Cerebellar nuclear complex (tissue), 1 donor: ENCODE measurements at places on chromosomes 1 and 21.

GRCh38 chr1:178739285-178740045, 14.4 kb downstream of the RALGPS2 start:
- DNase-seq: no peak

- no peak for DNase-seq
Measured at GRCh38 chr1:160618763-160619274, 28.0 kb downstream of the SLAMF1 start.

GRCh38 chr1:11925938-11926292, 312 bp downstream of the KIAA2013 start:
- no peak for DNase-seq

GRCh38 chr1:202644219-202645096, 65.8 kb downstream of the SYT2 start:
- no peak for DNase-seq

DNA sequence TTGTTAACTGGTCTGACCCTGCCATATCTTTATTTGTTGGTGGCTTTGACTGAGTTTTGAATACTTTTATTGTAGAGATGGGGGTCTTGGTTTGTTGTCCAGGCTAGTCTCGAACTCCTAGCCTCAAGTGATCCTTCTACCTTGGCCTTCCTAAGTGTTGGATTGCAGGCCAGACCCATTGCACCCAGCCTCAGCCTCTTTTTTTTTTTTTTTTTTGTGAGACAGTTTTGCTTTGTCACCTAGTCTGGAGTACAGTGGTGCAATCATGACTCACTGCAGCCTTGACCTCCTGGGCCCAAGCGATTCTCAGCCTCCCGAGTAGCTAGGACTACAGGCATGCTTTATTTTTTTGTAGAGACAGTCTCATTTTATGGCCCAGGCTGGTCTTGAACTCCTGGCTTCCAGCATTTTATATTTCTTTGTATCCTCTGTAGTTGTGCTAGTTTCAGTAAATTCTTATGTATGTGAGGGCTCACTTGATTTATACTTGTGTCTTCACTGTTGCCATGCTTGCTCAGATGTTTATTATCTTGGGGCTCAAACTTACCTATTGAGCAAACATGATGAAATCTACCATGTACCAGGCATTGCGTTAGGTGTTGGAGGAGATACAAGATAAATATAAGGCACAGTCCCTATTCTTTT, 24.1 kb downstream of the THRAP3 start:
- DNase-seq: no peak

- DNase-seq: no peak
Measured at GRCh38 chr1:232414100-232414499, 215.8 kb downstream of the SIPA1L2 start.

- DNase-seq: no peak
Measured at GRCh38 chr21:35575280-35575915, 484.9 kb downstream of the SETD4 start.

DNA sequence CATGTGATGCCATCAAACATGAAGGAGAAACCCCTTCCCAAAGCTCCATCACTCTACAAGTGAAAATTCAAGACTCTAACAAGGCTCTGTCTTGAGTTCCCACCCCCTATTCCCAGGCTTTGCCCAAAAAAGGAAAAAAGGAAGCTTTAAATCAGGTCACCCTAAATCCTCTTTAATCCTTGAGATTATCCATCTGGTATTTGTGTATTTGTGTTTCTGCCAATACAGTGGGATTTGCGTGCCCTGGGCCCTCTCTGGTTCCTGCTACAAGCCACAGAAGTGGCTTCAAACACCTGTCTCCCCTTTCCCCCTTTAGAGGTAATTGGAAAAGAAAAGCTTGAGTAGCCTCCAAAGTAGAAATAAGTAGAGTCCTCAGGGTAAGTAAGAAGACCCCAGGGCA, 120.4 kb downstream of the EDEM3 start:
- no peak for DNase-seq

GRCh38 chr1:209302779-209303568, 280.5 kb upstream of the CAMK1G start:
- no peak for DNase-seq

GRCh38 chr1:9149837-9150581, 21.1 kb upstream of the GPR157 start:
- no peak for DNase-seq

DNA sequence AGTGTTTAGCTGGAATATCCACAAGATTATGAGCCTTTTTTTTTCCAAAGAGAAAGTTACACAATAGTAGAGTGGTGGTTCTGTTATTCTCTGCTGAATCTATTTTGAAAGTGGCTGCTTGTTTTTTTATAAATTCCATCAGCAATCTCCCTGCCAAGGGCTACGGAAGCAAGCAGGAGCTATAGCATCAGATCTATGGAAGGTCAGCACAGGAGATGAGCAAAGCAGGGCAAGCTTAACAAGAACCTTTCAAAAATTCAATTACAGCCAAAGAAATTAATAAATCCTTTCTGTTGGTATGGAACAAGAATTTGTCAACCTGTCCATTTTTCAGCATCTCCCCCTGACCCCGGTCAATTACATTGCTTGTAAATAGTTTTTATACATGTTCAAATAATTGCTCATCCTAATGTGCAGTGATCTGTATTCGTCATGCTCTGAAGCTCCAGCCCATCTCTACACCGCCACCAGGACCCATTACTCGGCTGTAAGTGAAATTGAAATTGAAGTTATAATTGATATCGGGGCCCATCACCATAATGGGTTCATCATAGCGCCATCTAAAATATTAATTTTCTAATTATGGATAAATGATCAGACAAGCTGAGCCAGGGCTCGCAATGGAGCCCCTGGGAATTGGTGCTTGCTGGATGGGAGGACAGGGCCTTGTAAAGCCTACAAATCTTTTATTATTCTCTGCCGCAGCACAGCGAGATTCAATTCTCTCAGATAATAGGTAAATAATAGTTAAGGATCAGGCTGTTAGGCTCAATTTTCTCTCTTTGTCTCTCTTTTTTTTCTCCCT, 215.1 kb downstream of the ATG4C start:
- DNase-seq: no peak

DNA sequence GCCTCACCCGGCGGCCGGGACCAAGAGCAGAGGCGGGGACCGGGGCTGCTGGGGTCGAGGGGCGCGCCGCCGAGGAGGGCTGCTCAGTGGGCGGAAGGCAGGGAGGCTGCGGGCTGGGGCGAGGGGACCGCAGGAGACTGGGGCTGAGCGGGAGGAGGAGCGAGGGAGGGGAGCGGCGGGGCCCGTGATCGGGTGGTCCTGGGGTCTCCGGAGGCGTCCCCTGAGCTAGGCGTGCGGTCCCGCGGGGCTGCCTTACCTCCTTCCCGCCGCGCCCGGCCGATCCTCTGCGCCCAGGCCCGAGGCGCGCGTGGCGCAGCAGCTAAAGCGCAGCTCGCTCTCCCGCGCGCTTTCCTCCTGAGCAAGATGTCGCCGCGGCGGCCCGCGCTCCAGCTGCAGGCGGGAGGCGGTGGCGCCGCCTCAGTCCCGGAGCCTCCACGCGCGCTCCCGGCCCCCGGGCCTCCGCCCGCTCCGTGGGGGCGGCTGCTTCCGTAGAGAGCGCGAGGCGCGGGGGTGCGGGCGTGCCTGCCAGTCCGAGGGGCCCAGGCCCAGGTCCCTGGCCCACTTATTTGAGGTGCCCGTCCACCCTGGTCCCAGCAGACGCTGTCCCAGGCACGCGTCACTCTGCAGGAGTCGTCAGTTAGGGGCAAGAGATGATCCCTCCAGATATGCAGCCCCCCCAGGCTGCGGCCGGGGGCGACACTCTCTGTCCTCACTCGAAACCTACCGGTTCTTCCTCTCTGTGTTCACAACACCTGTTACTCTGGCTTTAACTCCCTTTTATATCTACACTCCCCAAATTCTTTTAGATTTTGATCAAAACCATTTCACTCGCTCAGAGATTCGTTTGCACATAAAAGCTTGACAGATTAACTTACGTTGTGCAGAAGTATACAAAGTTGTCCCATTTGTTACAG, at the start of gene CCSAP:
Gene CCSAP (minus strand): TSS at position 392 of the 914 bp plus-strand sequence. CDS start 582 bp downstream, outside the sequence.
- DNase-seq: no peak

- DNase-seq: no peak
Measured at GRCh38 chr1:172976222-172977041, 74.3 kb downstream of the TNFSF18 start.

DNA sequence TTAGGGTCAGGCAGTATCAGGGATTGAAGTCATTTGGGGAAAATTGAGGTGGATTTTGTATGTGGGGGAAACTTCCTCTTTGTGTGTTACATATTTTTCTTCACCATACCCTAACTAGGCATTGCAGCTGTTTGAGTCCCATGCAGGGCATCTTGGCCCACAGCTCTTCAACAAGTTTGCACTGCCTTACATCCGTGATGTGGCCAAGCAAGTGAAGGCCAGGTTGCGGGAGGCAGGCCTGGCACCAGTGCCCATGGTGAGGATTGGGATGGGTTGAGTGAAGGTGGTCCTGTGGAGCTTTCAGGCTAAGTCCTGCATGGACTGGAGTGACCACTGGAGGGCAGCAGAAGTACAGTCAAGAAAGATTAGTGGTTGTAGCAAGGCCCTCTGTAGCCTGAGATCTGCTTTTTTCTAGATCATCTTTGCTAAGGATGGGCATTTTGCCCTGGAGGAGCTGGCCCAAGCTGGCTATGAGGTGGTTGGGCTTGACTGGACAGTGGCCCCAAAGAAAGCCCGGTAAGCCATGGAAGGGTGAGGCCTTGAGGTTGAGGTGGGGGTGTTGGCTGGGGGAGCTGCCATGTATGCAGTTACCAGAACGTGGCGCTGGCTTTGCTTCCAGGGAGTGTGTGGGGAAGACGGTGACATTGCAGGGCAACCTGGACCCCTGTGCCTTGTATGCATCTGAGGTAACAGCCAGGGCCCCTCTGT, 2.4 kb downstream of the UROD start:
- peak; percentile 48 for DNase-seq

GRCh38 chr1:153572569-153573015, 6.9 kb upstream of the S100A2 start:
- peak; percentile 32 for DNase-seq

DNA sequence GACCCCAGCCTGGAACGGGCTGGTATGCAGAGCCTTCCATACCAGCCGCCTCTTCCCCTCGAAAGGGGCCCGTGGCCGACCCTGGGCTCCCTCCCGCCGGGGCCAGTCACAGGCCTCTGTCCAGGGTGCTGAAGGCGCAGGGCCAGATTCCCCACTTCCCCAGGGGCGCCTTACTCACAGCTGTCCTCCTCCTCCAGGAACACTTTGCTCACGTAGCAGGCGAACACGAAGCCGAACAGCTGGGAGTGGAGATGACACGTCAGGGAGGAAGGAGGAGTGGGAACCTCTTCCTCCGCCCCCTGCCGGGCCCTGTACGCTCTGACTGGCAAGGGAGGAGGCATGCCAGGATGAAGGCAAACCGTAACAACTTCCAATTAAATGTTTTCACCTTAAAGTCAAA, 57.3 kb downstream of the NKAIN1 start:
- no peak for DNase-seq

DNA sequence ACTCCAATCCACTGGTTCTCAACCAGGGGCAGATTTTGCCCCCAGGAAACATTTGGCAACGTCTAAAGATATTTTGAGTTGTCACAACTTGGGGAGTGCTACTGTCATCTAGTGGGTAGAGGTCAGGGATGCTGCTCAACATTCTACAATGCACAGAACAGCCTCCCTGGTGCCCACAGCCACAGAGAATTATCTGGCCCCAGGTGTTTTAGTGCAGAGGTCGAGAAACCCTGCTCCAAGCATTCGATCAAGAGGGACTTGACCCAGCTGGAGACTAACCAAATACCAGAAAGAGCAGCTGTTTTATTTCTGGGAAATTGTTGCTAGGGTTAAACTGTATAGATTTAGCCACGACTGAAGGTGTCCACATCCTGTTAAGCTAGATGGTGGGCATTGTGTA, 19.2 kb downstream of the CD247 start:
- DNase-seq: no peak

DNA sequence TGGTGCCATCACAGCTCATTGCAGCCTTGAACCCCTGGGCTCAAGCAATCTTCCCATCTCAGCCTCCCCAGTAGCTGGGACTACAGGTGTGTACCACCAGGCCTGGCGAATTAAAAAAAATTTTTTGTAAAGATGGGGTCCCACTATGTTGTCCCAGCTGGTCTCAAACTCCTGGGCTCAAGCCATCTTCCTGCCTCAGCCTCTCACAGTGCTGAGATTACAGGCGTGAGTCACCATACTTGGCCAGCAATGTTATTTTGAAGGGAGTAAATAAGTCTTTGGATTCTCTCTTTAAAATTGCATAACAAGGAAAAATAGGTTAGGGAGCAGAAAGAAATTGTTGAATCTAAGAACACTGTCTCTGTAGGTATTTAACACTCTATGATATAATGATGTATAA, 111.3 kb downstream of the RPS6KC1 start:
- no peak for DNase-seq

DNA sequence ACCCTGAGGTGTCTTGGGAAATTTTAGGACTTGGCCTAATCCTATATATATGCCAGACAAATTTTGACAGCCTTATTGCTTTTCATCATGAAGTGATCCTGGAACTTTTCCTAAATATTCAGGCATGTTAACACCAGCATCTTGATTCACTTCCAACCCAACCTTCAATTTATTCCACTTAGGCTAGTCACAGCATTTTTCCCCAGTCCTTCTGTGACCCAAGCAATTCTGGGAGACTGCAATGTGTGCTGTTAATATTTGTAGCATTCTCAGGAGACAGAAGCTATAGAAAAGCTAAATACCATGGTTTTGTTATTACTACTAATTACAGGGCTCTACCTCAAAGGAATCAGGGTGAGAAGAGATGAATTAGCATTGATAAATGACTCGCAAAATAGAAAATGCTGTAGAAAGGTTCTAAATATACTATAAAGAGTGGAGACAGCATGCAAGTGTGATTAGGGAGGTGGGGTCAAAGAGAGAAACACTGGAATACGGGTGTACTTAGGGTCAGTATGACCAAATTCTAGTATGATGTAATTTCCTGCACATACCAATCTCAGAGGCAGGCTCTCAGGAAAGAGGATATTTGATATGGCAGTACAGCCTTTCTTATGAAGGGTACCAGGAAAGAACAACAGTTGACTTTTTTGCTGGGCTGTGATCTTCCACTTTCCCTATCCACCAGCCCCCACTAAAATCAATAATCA, 29.1 kb downstream of the PRRX1 start:
- DNase-seq: no peak

DNA sequence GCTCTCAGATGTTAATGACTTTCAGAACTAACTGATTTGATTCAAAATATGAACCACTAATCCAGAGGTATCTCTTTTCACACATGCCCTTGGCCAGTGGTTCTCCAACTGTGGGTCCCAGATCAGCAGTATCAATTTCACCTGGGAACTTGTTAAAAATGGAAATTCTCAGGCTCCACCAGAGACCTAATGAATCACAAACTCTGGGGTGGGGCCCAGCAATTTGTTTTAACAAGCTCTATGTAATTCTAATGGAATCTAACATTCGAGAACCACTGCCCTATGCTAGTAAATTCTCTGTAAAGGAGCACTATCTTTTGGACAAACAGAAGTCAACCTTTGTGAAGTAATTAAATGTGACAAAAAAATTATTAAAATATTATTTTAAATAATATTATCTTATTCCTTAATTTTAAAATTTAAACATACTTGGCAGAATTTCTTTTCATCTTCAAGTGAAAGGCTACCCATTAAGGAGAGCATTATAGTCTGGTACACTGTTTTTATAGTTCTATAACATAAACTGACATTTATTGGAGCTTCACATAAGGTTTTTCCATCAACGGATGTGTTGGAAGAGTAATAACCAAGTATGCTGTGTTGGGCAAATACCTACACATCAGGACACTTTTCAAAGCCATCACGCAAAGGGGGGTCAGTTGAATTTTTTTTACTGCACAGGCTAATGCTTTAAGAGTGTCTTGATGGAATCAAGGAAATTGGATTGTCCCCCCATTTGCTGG, 130.4 kb downstream of the LHX4 start:
- DNase-seq: no peak
